Naive B cell (primary cell): ENCODE measurements at places on chromosomes 12 and 14.

DNA sequence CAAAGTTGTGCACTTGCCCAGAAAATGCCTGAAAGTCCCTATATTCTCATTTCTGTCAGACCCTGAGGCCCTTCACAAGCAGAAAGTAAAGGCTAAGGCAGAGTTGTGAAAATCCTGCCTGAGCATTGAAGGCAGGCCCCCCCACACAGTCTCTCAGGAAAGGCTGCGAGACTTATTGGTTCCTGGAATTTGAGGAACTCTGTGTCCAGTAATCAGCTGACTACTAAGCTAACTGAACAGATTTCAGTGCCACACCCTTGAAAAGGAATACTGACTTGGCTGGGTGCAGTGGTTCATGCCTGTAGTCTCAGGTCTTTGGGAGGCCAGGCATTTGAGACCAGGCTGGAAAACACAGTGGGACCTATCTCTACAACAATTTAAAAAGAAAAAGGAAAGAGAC is 21.1 kb upstream of the PPP2R5E start:
- DNase-seq: no peak

- no peak for DNase-seq
These were observed 60.2 kb downstream of the SRGAP1 start for GRCh38 chr12:63904653-63905052.

DNA sequence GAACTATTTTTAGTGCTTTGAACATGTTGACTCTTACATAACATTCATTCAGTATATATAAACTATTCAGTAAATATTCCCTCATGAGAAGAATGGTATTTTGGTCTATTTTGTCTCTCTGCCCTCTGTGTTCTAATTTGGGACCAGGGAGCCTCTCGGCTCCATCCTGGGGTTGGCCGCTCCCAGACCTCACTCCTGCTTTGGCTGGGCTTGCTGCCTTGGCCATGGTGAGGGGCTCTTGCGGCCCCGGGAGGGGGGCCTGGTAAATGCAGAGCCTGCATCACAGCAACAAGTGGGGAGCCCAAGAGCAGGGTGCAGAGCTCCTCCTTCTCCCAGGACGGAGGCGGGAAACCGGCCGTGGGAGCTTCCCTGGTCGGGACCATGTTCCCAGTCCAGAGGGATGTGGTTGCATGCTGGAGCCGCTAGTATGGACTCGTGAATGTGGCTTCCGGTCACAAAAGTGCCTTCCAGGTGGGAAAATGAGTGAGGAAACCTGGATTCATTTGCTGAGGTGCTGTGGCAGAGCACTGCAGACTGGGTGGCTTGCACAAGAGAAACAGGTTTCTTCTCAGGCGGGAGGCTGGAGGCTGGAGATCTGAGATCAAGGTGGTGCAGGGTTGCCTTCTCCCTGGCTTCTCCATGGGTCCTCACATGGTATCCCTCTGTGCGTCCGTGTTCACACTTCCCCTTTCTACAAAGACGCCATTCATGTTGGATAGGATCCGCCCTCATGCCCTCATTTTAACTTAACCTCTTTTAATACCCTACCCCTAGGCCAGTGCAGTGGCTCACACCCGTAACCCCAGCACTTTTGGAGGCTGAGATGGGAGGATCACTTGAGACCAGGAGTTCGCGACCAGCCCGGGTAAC is 250.2 kb downstream of the CACNA1C start:
- no peak for DNase-seq

GRCh38 chr14:99682809-99683618 is 1.1 kb upstream of the CYP46A1 start:
- DNase-seq: peak; percentile 70

DNA sequence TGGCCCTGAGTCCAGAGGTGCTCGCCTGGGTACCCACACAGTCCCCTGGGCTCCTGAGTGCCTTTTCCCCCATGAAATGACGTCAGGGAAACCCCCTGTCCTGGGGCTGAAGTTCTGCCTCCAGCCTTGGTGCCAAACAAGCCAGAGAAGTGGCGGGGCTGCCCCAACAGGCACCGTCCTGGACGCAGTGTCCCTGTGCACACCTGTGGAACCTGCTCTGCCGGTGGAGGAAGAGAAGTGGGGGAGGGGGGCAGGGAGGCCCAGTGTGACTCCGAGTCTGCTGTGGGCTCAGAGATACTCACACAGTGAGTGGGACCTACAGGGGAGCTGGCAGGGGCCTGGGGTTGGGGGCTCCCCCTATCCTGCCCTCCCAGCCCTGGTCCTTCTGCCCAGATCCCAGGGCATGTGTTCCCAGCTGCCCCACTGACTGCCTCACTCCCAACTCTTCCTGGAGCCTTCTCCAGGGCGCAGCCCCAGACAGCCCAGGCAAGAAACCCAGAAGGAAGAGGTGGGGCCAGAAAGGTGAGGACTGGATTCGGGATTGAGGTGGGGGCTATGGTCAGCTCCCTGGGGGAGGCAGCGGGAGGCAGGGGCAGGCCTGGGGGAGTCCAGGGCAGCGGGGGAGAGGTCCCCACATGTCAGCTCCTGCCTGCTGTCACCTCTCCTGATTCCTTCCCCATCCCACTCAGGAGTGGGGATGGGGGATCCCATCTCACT is 24.7 kb downstream of the CCDC85C start:
- no peak for DNase-seq

DNA sequence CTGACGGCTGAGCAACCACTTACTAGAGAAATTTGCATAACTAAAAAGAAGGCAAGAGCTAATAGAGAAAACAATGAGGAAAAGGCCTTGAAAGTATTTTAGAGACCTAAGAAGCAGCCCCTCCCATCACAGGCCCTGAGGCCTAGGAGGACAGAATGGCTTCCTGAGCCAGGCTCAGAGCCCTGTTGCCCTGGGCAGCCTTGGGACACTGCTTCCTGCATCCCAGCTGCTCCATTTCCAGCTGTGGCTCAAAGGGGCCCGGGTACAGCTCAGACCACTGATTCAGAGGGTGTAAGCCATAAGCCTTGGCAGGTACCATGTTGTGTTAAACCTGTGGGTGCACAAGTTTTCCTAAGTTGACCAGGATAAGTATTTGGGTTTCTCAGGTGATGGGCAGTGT is 181.4 kb downstream of the TRHDE start:
- no peak for DNase-seq

DNA sequence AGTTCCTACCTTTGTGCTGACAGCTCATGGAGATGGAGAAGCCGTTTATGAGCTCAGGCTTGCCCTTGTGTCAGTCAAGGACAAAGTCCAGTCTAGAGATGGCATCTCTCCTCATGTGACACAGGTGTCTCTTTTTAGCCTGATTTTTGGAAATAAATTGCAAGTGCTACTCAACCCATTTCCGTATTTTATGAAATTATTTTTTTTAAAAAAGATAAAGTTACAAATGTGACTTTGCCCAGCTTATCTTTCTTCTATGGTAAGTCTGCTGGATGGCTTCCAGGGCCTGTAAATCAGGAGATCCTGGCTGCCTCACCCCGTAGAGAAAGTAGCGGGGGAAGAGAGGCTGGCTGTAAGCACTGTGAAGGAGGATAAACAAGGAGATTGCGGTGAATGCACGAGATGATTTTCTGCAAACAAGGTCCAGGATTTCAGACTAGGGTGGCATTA is 169.7 kb downstream of the MYRFL start:
- DNase-seq: no peak

DNA sequence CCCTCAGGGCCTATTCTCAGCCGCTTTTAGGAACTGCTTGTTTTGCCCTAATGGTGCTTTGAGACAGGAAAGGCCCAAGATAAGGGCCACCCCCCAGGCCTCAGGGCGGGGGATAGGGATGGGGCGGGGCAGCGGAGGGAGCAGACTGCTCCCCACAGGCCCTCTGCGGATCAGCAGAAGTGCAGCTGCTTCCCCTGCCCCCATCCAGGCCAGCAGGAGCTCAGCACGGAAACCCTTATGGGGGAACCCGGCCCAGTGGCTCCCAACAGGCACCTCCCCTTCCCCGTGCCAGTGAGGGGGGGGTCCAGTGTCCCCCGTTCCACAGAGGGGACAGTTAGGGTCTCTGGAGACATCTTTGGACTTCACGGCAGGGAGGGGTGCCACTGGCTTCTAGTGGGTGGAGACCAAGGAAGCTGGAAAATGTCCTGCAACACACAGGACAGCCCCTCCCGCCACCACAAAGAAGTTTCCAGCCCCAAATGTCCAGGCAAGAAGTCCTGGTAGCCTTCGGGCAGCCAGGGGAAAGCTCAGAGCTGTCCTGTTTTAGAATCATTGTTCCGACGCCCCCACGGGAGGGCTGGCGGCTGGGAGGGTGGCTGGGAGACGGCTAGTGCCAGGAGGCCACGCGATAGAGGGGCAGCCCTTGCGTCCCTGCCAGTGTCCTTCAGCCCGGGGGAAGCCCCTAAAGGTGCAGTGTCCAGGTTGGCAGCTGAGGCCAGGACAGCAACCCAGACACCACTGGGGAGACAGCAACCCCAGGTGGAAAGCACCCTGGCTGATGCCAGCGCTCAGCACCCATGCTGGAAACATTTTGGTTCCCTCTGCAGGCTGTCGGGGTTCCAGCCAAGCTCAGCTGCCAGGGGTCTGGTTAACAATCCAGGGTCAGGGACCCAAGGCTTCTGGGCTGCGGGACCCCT is 10.4 kb upstream of the GPR132 start:
- peak; percentile 74 for DNase-seq

GRCh38 chr12:39435531-39435930 is 7.4 kb downstream of the KIF21A start:
- no peak for DNase-seq

GRCh38 chr12:51669271-51669670 is 78.2 kb downstream of the SCN8A start:
- DNase-seq: no peak

GRCh38 chr12:95141310-95141709 is 67.9 kb upstream of the NR2C1 start:
- no peak for DNase-seq

- DNase-seq: no peak
These were observed 693 bp upstream of the RIMKLB start for GRCh38 chr12:8697120-8697475.

GRCh38 chr12:54526812-54527630 is 22.4 kb upstream of the PDE1B start:
- peak; percentile 4 for DNase-seq

GRCh38 chr12:1821805-1822204 is 1.4 kb downstream of the LRTM2 start:
- no peak for DNase-seq

GRCh38 chr12:7892186-7892980 is 19.7 kb upstream of the SLC2A14 start:
- no peak for DNase-seq

GRCh38 chr14:100729982-100730381 is 3.3 kb downstream of the DLK1 start:
- DNase-seq: no peak

GRCh38 chr14:36012621-36013020 is 163.9 kb downstream of the PTCSC3 start:
- no peak for DNase-seq

DNA sequence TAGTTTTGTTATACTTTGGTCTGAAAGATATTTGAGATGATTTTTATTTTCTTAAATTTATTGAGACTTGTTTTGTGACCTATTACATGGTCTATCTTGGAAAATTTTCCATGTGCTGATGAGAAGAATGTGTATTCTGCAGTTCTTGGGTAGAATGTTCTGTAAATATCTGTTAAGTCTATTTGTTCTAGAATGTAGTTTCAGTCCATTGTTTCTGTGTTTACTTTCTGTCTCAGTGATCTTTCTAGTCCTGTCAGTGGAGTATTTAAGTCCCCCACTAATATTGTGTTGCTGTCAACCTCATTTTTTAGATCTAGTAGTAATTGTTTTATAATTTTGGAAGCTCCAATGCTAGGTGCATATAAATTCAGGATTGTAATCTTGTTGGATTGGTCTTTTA is 30.4 kb upstream of the SCAF11 start:
- no peak for DNase-seq

GRCh38 chr12:11607313-11608081 is 42.0 kb upstream of the ETV6 start:
- no peak for DNase-seq

DNA sequence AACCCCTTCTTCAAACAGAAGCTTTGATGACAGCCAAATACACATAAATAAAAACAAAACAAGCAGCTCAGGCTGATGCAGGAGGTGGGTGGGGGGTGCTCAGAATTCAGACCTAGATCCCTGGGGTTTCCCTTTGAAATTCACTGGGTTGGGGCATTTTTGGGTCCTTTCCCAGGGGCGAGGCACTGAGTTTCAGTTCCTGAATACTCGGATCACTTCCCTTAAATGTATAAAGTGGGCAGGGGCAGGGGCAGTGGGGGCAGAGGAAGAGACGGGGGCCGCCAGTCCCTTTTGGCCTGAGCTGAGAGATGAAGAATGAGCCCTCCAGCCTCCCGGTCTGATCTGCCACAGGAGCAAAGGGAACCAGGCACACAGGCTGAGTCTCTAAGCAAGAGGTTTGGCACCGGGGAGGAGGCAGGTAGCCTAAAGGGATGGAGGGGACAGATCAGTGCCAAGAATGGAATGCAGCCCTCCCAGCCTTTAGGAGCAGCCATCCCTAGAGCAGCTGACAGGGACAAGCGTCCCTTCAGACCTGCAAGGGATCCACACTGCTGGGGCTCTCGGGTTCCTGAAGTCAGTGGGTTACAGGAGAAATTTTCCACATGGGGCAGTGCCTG is 20.3 kb downstream of the KDM2B start:
- DNase-seq: peak; percentile 81

DNA sequence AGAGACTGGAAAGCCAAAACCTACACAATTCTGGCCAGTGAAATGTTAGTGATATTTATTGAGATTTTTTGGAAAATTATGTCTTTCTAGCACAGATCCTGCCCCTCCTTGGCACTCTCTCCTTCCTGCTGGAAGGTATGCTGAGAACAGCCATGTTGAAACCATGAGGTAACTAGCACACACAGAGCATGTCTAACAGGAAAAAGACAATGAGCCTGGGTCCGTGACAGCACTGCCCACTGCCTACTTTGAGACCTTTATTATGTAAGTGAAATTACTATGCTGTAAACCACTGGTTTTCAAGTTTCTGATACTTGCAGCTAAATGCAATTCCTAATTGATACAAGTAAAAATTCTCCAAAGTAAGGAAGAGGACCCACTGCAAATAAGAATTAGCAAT is 81.6 kb upstream of the SINHCAF start:
- no peak for DNase-seq

DNA sequence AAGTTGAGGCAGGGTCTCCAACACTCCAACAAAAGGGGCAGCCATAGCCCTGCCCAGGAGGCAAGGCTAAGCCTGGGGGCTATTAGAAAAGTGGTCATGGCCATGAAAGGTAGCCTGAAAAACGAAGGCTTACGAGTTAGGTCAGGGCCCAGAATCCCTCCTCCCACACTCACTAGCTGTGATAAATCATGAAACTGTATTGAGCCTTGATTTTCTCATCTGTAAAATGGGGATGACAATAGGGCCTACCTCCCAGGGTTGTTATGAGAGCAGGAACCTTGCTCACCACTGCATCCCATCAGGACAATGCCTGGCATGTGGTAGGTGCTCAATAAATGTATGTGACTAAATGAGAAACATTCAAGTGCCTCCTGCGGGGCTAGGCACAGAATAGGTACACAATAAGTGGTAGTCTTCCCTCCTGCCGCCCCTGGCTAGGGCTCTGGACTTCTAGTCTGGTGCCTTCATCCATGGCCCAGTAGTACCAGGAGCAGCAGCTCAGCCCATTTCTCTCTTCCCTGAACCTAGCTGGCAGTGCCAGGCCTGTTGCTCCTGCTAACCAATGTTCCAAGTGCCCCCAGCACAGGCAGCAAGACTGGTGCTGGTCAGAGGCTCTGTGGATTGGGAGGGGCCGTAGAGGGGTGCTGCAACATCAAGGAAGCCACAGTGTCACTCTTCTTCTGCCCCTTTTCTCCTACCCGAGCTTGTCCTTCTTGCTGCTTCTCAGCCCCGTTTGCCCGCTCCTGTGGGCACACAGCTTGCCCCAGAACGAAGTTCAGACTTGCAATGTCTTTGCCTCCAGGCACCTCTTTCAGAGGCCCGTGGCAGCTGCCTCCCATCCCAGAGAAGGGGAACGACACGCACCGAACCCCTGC is 7.8 kb downstream of the PGF start:
- DNase-seq: no peak
